ENCODE measurements at places on chromosomes 5 and 9.
A peak's percentile ranks its signal among the peaks of the same experiment; 100 is the strongest.

DNA sequence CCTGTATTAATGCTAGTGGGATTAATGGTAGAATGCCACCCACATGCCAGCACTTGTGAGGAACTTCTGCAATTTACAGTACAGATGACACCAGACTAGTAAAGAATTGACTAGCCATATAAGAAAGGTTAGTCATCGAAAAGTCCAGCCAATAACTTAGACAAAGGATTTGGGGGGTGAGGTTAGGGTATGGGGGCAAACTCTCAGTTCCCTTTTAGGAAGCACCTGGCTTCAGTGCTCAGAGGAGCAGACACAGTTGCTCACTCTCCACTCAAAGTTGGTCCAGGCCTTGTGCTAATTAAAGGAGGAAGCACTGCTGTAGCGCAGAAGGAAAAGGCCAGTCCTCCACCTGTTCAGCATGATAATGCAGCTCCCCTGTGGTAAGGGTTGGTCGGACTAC is 25.2 kb downstream of the TGFBR1 start:
- DNase-seq, result no peak

GRCh38 chr5:156405988-156406387 is 79.0 kb downstream of the SGCD start:
- no peak for DNase-seq

DNA sequence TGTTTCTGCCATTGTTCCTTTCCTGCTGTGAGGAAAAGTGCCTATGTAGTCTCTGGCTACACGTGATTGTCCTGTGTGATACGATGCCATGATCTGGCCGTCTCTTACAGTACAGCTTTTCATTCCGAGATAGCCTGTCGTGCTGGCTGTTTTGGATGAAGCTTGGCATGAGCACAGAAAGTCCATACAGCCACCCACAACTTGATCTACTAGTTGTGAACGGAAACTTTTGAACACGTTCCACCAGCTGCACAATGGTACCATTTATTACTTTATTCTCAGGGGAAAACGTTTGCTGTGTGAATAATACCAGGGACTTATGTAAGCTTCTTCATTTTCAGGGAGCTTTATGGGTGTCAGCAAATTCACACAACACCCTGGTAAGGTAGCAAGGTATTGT is 217.6 kb upstream of the ANKRD55 start:
- DNase-seq, result no peak

GRCh38 chr9:7752481-7752880 is 47.1 kb downstream of the DMAC1 start:
- DNase-seq, result no peak

GRCh38 chr5:149028984-149029383 is 33.9 kb downstream of the SH3TC2 start:
- no peak for DNase-seq

- no peak for DNase-seq
Measured at GRCh38 chr9:534886-535285, 306.6 kb upstream of the DMRT1 start.

GRCh38 chr5:126777257-126777974 is 480 bp downstream of the LMNB1 start:
- peak; percentile 30 for DNase-seq

DNA sequence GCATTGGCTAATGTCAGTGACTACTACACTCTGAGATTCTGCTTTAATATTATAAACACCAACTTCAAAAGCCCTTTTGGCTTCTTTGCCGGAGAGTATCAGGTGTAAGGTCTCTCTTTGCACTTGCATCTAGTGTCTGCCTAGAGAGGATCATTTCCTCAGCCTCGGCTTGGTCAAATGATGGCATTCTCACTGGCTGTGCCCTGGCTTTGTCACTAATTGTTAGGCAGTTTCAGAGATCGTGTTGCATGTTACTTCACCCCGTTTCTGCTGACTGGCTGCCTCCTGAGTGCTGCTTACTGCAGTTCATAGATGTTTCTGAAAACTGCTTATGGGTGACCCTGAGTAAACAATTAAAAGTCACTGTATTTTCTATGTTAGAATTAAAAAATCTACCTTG is 48.8 kb downstream of the SLC1A3 start:
- DNase-seq, result no peak

DNA sequence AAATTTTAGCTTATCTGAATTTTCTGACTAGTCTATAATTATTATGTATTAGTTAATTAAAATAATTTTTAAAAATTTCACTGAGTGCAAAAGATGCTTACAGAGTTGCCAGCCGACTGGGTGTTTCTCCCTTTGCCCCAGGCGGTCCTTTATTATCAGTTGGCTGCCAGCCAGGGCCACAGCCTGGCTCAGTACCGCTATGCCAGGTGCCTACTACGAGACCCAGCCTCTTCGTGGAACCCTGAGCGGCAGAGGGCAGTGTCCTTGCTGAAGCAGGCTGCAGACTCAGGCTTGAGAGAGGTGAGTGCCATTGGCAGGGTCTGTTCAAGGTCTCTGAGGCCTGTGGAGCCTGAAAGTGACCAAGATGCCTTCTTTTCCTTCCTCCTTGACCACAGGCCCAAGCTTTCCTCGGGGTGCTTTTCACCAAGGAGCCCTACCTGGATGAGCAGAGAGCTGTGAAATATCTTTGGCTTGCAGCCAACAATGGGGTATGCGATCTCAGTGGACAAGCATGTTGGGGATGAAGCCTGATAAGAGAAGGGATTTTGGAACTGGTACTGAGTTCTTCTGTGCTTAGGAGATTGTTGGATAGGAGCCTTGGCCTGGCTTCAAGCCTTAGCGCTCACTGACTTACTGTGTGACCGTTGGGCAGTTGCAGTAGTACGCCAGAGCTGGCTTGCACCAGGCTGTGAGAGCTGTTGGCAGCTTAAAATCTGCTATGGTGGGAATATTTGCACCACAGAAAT is 10.6 kb downstream of the DELE1 start:
- peak; percentile 40 for DNase-seq

GRCh38 chr9:87876708-87877107 is 6.0 kb upstream of the SPATA31E1 start:
- no peak for DNase-seq

- no peak for DNase-seq
Measured at GRCh38 chr5:74866596-74867162, 492 bp upstream of the FAM169A start.

- no peak for DNase-seq
Measured at GRCh38 chr5:104498281-104498680, 935.7 kb upstream of the NUDT12 start.

GRCh38 chr9:91421128-91421765 is 2.4 kb downstream of the NFIL3 start:
- no peak for DNase-seq

DNA sequence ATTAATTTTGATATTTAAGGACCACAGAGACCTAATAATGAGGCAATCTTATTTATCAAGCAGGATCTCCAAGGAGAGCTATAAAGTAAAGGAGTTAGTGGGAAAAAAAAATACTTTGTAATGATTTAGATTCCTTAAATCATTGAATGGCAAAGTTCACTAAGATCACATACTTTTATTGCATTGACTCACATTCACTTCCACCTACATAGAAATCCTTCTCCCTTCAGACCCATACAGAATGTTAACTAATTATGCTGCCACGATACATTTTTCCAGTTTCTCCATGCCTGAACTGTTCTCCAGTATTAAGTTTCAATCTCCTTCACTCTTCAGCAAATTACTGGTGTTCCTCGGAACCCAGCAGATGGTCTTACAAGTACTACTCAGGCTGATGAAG is 388.7 kb downstream of the EFNA5 start:
- no peak for DNase-seq

- no peak for DNase-seq
Measured at GRCh38 chr9:135464181-135464580, 15.4 kb upstream of the PPP1R26 start.

DNA sequence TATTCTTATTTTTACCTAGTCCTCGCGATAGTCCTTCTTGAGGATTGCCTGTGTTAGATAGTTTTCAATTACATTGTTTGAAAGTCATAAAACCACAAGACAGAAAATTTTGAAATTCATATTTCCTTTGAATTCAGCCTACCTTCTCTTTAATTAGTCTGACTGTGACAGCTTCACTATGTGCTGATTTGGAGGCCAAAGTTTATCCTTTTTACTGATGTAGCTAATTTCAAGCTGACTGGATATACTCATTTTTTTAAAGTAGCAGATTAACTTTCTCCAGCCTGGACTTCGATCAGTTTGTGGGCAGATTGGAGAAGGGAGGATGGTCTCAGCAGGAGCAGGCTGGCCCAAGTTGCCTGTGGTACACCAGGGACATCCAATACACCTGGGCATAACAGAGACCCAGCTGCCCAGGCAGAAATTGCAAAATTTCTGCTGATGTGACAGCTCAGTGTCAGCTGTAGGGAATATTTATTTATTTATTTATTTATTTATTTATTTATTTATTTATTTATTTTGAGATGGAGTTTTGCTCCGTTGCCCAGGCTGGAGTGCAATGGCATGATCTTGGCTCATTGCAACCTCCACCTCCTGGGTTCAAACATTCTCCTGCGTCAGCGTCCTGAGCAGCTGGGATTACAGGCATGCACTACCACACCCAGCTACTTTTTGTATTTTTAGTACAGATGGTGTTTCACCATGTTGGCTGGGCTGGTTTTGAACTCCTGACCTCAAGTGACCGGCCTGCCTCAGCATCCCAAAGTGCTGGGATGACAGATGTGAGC is 24.2 kb downstream of the AGXT2 start:
- DNase-seq, result no peak

GRCh38 chr9:120876842-120877240 is at the start of gene PHF19:
Gene PHF19 (minus strand): TSS chr9:120877188. CDS start chr9:120874741, 2,447 bp downstream.
- DNase-seq, result peak; percentile 40

GRCh38 chr9:87243602-87244001 is 254.1 kb upstream of the DAPK1 start:
- no peak for DNase-seq

DNA sequence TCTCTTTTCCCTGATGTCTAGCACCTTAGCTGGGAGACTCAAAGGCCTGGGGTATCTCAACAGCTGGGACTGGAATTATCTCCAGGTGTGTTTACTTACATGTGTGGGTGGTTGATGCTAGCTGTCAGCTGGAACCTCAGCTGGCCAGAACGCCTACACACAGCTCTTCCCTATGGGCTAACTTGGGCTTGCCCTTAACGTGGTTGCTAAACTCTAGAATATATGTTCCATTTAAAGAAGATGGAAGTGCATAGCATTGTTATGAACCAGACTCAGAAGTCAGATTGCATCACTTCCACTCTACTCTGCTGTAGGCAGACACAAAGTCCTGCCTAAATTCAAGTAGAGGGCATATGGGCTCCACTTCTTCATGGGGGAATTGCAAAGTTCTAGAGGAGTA is 29.3 kb downstream of the SGCD start:
- no peak for DNase-seq

DNA sequence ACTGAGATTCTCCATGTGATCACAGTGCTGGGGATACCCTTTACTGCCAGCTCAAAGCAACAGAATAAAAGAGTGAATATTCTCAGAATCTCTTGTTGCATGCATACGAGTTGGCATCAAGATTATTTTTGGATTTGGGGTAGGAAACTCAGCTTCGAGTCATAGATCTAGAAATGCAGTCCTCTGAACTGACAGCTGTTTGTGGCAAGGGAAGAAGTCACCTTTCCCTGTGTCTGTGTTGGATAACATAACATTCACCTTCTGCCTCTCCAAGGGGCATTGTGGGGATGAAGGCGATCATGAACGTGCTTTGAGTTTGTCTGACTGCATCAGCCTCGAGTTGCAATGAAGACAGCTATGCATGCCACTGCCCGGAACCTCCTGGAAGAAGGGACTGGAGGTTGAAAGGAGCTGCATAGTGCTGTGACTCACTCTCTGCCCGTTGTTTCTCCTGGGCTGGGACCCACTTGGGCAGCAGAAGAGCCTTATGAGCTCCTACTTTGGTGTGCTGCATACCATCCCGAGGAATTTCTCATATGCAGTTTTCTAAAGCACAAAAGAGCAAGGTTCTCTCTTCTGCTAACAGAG is 231.7 kb downstream of the ARHGAP26 start:
- DNase-seq, result no peak

- DNase-seq, result no peak
Measured at GRCh38 chr5:163190784-163191183, 246.6 kb upstream of the CCNG1 start.

GRCh38 chr9:88721025-88721424 is 186.0 kb downstream of the NXNL2 start:
- no peak for DNase-seq

DNA sequence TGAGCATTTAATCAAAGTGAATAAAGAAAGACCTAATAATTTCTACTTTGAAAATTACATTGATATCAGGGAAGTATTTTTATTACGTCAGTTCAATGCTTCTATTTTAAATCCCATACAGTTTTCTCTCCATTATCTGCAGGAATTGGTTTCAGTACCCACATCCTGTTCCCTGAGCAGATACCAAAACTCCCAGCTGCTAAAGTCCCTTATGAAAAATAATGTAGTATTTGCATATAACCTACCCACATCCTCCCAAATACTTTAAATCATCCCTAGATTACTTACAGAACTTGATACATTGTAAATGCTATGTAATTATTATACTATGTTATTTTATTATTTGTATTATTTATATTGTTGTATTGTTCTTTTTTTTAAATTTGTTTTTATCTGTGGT is 125.4 kb upstream of the MINAR2 start:
- no peak for DNase-seq

GRCh38 chr9:86275962-86276361 is 6.4 kb downstream of the ISCA1 start:
- no peak for DNase-seq

DNA sequence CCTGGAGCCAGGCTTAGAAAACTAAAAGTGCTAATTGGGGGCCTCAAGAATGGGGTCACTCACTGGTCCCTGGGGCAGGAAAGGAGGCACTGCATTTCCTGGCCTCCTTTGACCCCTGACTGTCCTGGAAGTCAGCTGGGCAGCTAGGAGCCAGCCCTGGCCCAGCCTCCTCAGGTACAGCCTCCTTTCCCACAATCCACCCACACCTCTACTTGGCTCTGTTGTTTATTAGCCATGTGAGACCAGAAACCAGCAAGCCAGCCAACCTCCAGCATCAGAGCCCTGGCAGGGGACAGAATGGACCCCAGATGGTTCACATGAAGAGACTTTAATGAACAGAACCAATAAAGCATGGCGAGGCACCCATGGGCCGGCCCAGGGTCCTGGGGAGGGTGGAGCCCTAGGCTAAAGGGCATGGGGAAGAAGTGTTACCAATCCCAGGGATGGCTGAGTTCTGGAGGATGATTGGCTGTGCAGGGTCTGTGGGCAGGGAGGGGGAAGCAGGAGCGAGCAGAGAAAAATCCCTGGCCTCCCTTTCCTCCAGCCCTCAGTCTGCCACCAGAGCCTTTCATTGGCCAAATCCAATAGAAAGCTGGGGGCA is 55.3 kb upstream of the ANGPTL2 start:
- DNase-seq, result no peak

All from NCI-H1092 (cell line).